ENCODE measurements at places on chromosomes 5 and 9.

- no peak for DNase-seq
Observed at GRCh38 chr5:35956429-35956828, 18.0 kb upstream of the CAPSL start.

DNA sequence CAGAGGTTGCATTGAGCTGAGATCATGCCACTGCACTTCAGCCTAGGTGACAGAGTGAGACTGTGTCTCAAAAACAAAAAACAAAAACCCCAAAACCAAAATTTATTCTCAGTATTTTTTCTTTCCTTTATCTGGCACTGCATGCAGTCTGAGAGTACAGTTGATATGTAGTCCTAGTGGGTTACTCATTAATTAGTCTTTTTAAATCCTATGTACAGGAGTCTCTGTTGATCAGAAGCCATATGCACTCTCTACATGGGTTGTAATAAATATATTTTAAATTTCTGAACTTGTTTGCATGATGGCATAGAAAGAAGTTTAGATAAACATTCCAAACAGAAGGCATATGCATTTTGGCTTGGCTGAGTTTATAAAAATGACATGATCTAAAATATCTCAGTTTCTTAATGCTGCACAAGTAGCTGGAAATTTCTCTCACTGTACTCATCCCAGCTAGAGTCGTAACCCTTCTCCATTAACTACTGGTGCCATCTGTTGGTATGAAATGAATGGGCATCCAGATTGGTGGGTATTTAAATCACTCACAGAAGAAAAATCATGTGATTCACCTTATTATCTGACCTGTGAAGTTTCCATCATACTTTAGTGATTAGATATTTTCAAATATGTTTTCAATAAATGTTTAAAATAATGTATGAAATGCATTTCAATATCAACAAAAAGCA, 284.8 kb downstream of the CTNND2 start:
- no peak for DNase-seq

DNA sequence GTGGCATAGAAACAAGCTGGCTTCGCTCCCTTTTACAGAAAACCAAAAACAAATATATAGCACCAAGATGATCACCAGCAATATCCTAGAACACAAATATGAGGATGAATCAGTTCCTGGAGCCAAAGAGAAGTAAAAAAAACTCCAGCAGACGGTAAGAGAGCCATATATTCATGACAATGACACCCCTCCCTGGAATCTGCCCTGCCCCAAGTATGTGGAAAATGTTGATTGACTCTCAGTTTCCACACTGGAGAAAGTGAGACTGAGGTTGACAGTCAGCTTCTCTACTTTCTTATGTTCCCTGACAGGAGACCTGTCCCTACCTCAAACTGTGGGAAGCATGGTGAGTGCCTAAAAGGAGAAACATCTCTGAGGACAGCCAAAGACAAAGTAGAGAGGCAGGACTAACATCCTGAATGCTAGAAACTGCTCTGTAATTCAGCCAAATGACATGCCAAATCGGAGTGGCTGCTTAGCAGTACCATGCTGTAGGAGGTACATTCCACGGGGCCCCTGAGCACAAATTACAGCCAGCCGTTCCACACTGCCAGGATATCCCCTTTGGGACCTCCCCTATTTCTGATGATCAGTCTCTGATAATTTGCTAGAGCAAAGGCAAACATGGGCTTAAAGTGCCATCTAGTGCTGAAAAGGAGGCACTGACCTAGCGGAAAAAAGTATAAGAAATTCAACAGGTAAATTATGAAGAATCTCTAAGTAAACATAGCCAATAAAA, 424.0 kb upstream of the RGMB start:
- no peak for DNase-seq

DNA sequence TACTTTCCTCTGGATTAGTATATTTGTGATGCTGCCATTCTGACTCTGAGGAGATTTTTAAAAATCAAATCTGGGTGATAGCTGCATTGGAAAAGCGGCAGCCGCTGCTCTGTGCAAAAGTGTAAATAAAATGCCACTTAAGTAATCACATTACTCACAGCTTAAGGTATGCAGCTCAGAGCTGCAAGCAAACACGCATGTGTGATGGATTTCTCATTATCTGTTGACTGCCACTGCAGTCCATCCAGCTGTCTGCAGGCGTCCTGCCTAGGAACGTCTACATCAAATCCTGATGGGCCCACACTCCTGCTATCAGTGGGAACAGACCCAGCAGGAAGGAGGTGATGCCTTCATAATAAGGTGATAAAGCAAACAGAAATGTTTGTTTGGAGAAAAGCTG, 216.9 kb downstream of the SPOCK1 start:
- DNase-seq: no peak

- DNase-seq: no peak
Observed at GRCh38 chr9:26325444-26325829, 567.2 kb downstream of the CAAP1 start.

- DNase-seq: no peak
Observed at GRCh38 chr5:135156715-135157404, 122.8 kb upstream of the PITX1 start.

DNA sequence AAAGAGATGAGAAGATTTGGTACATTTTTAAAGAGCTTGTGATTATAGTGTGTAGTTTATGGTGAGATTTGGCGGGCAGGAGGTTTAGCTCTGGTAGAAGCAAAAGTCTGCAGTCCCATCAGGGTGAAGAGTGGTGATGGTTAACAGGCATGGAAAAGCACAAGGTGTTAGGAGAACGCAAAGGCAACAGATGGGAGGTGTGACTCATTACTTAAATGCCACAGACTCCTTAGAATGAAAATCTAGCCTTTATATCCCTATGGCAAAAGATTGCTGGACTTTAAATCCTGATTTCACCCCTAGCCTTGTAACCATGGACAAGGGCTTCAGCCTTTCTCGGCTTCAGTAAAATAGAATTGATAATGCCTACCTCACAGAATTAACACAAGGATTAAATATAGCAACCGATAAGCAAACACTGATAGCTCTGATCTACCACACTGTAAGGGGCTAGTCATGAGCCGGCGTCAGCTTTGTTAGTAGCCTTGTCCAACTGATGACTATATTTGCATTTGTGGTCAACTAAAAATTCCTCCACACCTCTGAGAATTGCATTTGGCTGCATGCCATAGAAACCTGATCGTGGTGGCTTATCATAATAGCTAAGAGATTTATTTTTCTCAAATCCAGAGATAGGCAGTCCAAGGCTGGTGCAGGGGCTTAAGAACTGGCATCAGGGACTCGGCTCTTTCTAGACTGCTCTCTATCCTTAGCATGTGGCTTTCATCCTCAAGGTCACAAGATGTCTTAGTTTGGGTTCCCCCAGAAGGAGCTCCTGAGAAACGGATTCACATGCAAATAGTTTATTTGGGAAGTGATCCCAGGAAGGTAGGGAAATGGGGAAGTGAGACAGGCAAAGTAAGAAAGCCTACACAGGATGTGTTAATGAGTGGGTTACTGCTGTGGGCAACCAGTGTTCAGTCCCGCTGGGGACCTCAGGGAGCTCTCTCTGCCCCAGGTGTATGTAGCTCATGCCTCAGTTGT, 19.6 kb downstream of the MFAP3 start:
- DNase-seq: no peak

DNA sequence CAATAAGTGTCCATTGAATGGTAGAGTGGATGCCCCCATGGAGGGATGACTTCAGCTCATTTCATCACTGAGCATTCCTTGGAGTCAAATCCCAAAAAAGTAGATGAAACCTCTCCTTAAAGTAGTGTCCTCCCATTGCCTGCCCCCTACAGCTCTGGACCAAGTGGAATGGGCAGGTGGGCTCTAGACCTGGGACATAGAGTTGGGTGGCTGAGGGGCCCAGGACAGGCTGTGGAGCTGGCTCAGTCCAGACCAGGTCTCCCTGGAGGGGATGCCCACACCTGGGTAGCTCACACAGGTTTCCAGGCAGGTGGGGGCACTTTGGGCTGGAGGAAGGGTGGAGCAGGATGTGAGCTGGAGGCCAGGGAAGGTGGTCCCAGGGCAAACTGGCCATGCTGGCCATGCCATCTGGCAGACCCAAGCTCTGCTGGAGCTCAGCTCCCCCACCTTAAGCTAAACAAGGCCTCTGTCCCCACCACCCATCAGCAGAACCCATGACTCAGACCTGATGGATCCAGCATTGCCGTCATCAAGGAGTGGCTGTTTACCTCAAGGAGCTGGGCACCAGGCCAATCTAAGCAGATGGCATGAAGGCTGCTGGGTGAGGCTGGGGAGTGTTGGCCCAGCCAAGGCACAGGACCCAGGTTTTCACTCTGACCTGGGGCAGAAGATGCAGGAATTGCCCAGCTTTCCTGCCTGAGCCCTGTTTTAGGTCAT, 6.2 kb upstream of the SPINK4 start:
- DNase-seq: peak; percentile 90
